ENCODE measurements at places on chromosomes 16 and 17.

DNA sequence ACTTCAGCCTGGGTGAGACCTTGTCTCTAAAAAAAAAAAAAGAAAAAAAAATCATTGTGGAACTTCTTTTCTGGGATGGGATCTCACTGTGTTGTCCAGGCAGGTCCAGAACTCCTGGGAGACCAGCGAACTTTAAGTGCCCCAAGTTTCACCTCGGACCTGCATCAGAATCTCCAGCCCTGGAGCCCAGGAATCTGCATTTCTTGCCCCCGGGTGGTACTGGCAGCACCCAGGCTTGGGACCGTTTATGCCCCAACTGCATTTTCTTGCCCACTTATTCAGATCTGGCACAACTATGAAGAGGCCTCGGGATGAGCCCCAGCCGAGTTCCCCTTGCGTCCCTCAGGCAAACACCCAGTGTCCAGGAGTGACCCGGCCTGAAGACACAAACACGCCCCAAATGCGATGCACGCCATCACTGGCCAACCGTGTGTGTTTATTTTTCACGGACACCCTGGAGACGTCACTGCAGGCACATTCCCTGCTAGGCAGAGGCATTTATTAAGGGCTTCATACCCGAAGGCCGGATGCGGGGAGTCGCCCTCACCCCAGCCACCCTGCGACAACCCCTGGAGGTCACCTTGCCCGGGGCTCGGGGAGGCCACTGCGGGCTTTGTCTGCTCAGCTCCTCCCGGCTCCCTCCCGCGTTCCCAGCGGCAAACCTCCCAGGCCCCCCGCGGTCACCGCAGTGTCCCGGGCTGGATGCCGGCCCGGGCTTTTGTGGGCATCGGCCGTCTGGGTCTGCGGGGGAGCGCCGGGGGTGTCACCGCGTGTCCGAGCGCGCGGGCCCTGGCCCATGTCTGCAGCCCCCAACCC lies 684 bp upstream of the SPIRE2 start:
- DNase-seq, result no peak

- DNase-seq, result no peak
Measured at GRCh38 chr16:85989863-85990643, 91.1 kb downstream of the IRF8 start.

DNA sequence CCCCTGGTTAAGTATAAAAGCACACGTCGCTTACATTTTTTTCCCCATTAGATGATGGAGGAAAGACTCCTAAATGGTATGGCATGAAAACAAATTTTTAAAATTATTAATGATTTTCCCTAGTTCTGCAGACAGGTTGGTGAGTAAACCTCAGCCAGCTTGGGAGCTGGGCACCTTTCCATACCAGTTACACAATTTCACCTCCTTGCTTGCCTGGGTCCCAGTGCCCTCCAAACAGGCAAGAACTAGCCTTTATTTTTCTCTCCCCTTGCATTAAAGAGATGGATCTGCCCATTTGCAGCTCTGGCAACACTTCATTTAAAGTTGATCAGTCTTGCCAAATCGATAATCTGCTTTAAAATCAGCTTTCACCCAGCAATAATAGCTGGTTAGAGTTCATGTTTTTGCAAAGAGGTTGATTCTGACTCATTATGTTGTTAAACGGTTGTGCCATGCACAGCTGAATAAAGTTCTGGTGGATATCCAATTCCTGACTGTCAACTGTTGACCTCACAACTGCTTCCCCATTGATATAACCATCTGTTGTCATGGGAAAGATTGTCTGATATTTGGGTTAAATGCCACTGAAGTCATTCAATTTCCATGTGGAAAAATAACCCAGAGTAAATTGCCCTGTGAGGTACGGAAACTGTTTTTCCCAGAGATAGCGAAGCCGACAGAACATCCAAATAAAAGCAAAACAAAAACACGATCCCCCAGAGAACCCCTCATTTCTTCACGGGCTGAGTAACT lies 1.3 kb downstream of the C17orf58 start:
- no peak for DNase-seq

DNA sequence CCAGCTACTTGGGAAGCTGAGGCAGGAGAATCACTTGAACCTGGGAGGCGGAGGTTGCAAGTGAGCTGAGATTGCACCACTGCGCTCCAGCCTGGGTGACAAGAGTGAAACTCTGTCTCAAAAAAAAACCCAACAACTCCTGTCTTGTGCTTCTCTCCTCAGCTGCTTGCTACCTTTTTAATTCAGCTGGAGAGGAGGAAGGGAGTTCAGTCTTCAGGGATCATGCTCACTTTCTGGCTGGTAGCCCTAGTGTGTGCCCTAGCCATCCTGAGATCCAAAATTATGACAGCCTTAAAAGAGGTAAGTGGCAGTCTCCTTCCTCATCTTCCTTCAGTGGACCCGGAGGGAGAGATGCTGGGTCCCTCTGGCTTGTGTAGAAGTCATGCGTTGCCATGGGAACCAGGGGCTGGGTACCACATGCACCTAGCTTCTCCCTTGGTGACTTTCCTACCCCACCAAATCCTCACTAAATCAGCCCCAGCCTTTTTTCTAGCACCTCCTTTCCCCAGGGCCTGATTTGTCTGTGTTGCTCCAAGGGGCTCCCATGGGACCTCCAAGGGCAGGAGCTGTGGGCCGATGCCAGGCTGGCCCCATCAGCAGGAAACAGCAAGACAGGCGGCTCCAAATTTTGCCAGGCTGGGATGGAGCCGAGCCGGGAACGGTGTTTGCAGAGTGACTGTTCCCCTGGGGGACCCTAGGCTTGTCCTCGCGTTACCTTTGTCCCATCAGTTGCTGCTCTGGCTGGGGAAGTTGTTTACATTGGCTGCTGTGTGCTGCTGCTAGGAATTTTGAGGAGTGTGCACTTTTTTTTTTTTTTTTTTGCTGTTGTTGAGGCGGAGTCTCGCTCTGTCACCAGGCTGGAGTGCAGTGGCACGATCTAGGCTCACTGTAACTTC lies 65.2 kb downstream of the ABCC1 start:
- DNase-seq, result no peak

- DNase-seq, result no peak
Measured at GRCh38 chr17:44053125-44053872, 13.2 kb downstream of the LSM12 start.

- DNase-seq, result no peak
Measured at GRCh38 chr17:31310886-31311285, 3.0 kb downstream of the EVI2B start.
